ENCODE measurements at places on chromosomes 2 and 18. TPM values are rescaled to one million over a fixed set of nuclear protein-coding genes. Genes with fewer than 3 reads are reported as not detected.

The PROC gene
- total RNA-seq, result 0.59 TPM

GRCh38 chr18:56302156-56302555, 336.2 kb downstream of the TXNL1 start:
- no peak for DNase-seq

The PPP4R3B gene
- 41.4 TPM for total RNA-seq

The AAK1 gene
- total RNA-seq, result 32.3 TPM

DNA sequence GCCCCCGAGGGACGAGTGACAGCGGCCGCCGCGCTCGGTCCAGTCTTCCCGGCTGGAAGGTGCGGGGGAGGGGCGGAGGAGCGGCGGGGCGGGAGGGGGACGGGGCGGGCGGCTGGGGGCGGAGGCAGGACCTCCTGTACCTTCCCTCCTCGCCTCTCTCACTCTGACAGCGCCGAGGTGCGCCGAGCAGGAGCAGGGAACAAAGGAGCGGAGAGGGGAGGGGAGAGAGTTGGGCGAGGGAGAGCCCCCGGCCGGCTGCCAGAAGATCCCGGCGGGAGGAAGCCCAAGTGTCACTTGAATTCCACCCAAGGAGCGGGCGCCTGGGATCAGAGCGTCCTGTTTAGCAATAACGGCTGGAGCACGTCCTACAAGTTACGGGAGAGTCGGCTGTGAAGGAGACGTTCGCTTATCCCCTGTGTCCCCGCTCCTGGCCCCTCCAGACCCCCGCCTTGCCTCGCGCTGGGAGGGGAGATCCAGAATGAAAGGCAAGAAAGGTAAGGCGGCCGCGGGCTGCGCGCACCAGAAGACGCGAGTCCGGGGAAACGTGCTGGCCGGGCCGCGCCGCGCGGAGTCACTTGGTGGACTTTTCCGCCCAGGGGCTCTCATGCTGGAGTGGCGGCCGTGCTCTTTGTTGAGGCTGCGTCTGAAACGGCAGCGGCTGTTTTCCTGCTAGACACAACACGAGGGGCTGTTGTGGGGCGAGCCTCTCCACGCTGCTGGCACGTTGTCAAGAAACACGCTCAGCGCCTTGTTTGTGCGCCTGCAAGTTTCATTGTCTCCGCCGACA, at the start of gene TGIF1:
Gene TGIF1 (plus strand): TSS at position 161 of the 787 bp plus-strand sequence. CDS start 318 bp downstream, at position 479.
- DNase-seq, result peak; percentile 79

The ITGB6 gene
- 0.07 TPM for total RNA-seq

GRCh38 chr2:107530046-107530445, 296.6 kb upstream of the RGPD4 start:
- DNase-seq, result no peak

DNA sequence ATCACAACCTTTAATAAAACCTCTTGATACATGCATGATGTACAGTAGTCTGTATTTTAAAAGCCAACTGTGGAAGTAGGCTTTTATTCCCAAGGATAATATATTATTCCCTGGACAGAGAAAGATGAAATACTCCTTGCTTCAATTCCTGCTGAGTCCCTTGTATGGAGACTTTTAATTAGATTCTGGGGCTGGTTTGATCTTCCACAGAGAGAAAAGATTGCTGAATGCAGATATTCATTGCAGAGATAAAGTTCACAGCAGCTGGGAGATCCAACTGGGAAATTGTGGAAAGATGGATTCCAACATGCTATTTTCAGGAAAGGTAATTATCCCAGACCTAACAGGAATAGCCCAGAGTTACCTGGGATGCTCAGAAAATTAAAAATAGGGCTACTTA, 607.0 kb upstream of the HS6ST1 start:
- no peak for DNase-seq

The POLR1A gene
- total RNA-seq, result 47.5 TPM

DNA sequence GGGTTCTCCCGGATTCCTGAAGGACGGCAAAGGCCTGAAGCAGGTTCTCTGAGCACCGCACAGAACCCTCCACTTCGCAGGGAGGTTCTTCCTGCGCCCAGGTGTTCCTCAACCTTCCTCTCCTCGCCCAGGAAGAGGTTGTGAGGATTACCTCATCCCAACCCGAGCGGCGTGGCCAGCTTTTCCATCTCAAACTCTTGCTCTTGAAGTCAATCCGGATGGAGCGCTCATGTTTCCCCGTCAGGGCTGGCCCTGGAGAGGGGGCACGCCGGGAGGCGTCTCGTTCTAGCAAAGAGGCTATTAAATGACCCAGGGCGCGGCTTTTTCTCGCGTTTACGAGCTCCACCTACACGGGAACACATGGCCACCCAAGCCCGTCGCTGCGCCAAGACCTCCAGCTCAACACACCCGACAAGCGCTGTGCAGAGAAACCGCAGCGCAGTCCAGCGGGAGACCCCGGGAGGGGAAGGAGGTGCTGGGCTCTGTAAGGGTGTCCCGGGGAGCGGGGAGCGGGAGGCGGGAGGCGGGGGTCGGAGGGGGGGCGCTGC, 540 bp upstream of the RAB10 start:
- DNase-seq, result peak; percentile 81

GRCh38 chr2:75560768-75561565, at the start of gene EVA1A:
EVA1A (minus strand) TSS chr2:75560939; CDS start chr2:75518140, 42,799 bp downstream.
- DNase-seq, result peak; percentile 73

The CIB4 gene
- not detected for total RNA-seq

DNA sequence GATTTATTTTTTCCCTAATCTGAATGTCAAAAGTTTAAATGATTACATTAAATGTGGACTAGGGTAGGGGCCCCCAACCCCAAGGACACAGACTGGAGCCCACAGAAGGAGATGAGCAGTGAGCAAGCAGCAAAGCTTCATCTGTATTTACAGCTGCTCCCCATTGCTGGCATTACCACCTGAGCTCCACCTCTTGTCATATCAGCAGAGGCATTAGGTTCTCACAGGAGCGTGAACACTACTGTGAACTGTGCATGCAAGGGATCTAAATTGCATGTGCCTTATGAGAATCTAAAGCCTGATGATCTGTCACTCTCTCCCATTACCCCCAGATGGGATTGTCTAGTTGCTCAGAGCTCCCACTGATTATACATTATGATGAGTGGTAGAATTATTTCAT, 3.8 kb downstream of the MOB1A start:
- no peak for DNase-seq

GRCh38 chr2:86753606-86754005, 33.5 kb downstream of the RMND5A start:
- DNase-seq, result no peak

DNA sequence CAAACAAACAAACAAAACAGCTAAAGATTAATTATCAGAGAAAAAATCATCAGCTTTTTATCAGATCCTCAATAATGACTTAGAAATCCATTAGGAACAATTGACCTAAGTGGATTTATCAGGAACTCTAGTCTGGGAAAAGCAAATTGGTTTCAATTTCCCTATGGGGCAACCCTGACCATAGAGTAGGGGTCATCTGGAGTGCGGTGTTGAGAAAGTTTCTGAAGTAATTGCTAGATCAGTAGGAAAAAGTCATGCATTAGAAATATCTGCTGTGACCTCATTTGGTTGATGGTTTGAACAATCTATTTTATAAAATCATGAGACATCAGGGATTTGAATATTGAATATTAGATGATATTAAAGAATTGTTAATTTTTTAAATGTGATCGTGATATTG, 507.9 kb downstream of the TXNL1 start:
- DNase-seq, result no peak

The EVX2 gene
- not detected for total RNA-seq

- DNase-seq, result no peak
Observed at GRCh38 chr2:73822276-73822675, 6.5 kb upstream of the STAMBP start.

DNA sequence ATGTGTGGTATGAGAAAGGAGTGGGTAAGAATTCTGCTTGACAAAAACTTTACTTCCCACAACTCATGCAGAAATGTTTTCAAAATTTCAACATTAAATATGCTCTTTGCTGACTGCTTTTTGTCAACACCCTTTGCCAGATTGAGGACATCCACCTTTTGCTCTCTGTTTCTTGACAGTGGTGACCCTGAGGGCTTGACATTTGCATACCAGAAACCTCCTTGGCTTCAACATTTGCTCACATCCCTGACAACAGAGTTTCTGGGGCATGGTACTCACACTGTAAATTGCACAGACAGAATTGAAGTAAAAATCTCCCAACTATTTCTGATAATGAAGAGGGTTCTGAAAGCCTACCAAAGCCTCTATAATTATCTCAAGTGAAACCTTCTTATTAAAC, 95.7 kb downstream of the RND3 start:
- DNase-seq, result no peak

GRCh38 chr2:172440795-172441194, 13.4 kb downstream of the ITGA6 start:
- no peak for DNase-seq

The GAREM2 gene
- total RNA-seq, result 18.9 TPM

The DCAF17 gene
- 30.5 TPM for total RNA-seq

The CD302 gene
- total RNA-seq, result 2.5 TPM

DNA sequence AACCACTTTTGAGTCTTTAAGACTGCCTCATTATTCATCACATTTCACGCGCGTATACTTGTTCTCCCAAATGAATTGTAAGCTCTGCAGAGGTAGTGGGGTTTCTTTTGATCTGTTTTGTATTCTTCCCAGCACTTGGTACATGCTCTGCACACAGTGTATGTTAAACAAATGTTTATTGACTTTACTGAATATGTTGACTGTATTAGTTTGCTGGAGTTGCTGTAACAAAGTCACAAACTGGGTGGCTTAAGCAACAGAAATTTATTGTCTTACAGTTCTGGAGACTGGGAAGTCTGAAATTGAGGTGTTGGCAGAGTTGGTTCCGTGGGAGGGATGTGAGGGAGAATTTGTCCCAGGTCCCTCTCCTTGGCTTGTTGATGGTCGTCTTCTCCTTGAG, 65.1 kb downstream of the CDK15 start:
- DNase-seq, result no peak

The DDX18 gene
- total RNA-seq, result 83.3 TPM

The C18orf54 gene
- total RNA-seq, result 38.2 TPM

The TMEM247 gene
- not detected for total RNA-seq

GRCh38 chr2:105843476-105844374, 99.0 kb downstream of the NCK2 start:
- no peak for DNase-seq

The APLF gene
- 3.9 TPM for total RNA-seq

DNA sequence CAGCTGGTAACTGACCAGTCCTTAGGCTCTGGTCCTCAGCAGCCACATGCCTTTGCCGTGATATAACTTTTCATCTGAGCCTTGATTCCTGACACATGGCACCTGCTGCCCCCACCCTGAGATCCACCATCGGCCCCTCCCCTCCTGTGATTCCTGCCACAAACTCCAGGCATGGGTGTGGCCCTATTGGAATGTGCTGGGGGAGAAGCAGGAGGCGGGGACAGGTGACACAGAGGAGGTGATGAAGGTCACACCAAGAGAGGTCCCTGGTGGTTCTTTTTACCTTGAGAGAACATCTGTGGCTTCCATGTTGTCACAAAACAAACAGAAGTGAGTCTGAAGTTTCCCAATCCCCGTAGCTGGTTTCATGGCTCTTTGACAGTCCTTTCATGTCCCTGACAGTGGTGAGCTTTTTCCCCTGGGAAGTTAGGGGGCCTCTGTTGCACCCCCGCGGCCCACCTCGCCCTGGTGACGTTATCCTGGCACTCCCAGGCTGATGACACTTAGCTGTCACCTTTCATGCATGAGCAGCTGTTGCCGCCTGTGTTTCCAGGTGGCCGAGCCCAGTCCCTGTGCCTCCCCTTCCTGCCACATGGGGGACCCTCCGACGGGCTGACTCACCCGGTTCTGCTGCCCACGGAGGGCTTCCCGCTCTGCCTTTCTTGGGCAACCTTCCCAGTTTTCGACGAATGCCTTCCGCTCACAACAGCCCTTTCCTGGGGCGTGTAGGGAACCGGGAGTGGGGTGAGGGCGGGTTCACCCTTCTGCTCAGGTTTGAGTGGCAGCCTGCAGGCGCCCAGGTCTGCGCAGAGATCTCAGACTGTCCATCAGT, 66.3 kb upstream of the GLI2 start:
- DNase-seq, result peak; percentile 75

DNA sequence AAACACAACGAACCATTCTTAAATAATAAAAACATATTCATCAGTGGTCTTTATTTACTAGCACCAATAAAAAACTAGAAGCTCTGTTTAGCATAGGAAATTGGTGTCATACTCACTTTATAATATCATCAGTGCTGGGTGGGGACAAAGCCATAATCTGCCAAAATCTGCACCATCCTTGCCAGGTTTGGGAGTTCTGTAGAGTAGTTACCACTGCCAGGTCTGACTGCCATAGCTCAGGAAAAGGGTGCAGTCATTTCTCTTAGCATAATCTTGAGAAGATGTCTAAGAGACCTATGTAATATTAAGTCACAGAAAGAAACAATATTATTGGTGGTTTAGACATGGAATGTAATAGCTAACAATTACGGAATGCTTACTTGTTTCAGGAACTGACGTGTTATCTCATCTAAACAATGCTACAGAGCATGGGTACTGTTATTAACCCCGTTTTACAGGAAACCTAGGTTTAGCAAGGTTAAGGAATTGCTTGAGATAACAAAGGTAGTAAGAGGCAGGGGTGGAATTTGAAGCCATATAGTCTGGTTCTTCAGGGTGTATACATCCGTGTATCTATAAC, 1.6 kb upstream of the MARCHF7 start:
- no peak for DNase-seq

DNA sequence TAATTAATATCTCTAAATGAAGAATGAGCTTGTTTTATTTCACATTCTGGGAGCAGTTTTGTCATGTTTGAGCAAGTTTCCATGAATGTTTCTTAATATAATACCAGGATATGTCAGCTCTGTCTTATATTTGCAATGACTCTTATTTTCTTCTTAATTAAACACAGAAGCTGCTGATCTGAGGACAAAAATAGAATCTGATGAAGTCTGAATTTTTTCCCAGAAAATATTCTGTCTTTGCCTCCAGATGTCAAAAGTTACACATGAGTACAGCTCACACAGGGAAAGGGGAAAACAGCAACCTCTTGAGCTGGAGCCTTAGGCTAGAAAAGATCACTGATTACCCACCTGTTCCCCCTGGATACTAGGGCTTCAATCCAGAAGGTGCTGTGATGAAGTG, 606.6 kb upstream of the SYT4 start:
- DNase-seq, result no peak

- DNase-seq, result no peak
Observed at GRCh38 chr2:112148477-112148876, 10.3 kb downstream of the FBLN7 start.

The AKAIN1 gene
- total RNA-seq, result not detected

The ZAP70 gene
- 0.64 TPM for total RNA-seq

GRCh38 chr2:216257089-216257488, 115.2 kb downstream of the MARCHF4 start:
- DNase-seq, result no peak

- DNase-seq, result no peak
Observed at GRCh38 chr18:2192562-2192961, 378.7 kb downstream of the METTL4 start.

- no peak for DNase-seq
Observed at GRCh38 chr2:170073288-170073687, 104.7 kb upstream of the MYO3B start.

The MAP3K19 gene
- not detected for total RNA-seq

- peak; percentile 69 for DNase-seq
Observed at GRCh38 chr18:26656944-26657536, 108.7 kb upstream of the KCTD1 start.

- no peak for DNase-seq
Observed at GRCh38 chr2:81894451-81894990, 1590.0 kb upstream of the LRRTM1 start.

- no peak for DNase-seq
Observed at GRCh38 chr2:230814616-230815015, 50.1 kb upstream of the ITM2C start.

- no peak for DNase-seq
Observed at GRCh38 chr2:217671075-217671474, 331.7 kb downstream of the TNS1 start.

The SLC9A4 gene
- 0.11 TPM for total RNA-seq

The KANSL3 gene
- 29.2 TPM for total RNA-seq

All from WTC11 (cell line).